ENCODE measurements at places on chromosomes 3 and 15.

GRCh38 chr15:66630801-66631351 is 65.1 kb upstream of the LCTL start:
- DNase-seq: no peak

GRCh38 chr3:190862209-190863118 is at the start of gene GMNC:
Gene GMNC, minus strand, starts transcription at chr3:190862694. Its CDS starts 79 bp downstream, at chr3:190862615.
- DNase-seq: no peak

- no peak for DNase-seq
These were observed 93.7 kb downstream of the CACNA1D start for GRCh38 chr3:53588122-53588521.

GRCh38 chr15:55044162-55044561 is 152.6 kb downstream of the RSL24D1 start:
- DNase-seq: no peak

DNA sequence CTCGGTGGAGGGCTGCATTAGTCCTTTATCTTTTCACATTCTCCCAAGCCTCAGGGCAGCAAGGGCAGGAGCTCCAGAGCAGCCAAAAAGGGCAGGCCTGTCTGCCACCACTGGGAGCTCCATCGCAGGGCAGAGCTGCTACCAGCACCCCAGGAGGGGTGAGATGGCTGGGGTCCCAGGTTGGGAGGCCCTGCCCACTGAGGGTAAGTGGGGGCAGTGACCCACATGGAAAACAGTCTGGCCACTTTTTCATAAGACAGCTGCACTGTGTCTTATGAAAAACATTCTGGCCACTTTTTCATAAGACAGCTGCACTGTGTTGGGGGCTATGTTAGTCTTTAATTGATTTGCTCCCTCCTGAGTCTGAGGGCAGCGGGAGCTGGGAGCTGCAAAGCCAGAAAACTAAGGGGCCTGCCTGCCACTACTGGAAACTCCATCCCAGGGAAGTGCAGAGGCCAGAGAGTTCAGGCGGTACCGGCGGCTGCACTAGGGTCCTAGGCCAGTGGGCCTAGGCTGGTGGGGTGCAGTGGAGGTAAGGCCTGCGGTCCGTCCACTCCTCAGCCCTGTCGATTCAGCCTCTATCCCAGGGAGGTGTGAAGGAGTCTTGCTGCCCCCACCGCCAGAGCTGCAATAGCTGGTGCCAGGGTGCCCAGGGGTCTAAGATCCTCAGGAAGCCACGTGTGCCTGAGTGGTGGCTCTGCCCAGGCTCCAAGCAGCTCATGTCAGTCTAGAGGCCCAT is 45.4 kb downstream of the TMCO5A start:
- DNase-seq: no peak

GRCh38 chr3:79172241-79172640 is 595.6 kb downstream of the ROBO1 start:
- no peak for DNase-seq

DNA sequence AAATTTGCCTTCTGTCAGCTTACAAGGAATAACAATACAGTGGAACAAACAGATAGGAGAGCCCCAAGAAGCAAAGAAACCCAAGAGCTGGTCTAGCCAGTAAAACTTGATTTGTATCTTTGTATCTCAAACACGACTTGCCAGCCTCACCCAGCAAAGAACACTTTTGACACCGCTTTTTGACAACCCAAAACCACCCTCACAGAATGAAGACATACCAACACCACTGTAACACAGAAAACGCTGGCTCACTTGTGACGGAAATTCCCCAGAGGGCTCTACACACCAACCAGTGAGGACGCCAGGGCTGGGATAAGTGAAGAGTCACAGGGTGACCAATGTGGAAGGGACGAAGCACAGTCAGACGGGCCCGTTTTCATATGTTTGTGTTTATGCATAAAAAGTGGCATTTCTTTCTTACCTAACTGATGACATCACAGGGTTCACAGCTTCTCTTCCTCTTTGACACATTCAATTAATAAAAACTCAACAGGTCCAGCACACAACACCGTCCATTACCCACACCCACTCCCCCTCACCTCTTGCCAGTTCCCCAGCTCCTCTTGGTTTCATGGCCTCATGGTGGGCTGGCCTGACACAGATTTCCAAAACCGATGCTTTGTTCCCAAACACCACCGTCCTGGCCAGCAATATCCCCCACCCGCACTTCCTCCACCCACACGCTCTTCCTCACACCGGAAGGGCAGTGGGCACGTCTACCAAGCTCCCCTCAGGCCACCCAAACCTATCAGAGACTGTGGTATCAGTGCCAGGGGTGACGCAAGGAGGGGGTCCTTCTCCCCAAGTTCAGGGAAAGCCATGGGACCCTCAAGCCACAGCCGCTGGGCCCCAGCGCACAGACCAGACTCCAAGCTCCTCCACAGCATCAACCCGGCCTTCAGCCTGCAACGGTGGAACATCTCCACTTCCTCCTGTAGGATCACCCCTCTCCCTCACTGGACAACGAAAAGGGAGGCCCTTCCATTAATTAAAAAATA is 94.2 kb downstream of the ADAMTS17 start:
- no peak for DNase-seq

- DNase-seq: no peak
These were observed 19.0 kb upstream of the DMXL2 start for GRCh38 chr15:51641490-51642130.
